Sciatic nerve (tissue), 2 donors: ENCODE measurements at places on chromosomes 5 and 9. TPM values are rescaled to one million over a fixed set of nuclear protein-coding genes. Genes with fewer than 3 reads are reported as not detected.
A peak's percentile ranks its signal among the peaks of the same experiment; 100 is the strongest.

The HMCN2 gene
- total RNA-seq, result 3.3 TPM

The AGXT2 gene
- total RNA-seq, result not detected

The OR1L6 gene
- not detected for total RNA-seq

The ENTREP1 gene
- 2.9 TPM for total RNA-seq

The ZFP37 gene
- 6.5 TPM for total RNA-seq

The ABLIM3 gene
- 67.6 TPM for total RNA-seq

The ASTN2 gene
- total RNA-seq, result 19.1 TPM

The PHF24 gene
- total RNA-seq, result 0.45 TPM

The IFNK gene
- total RNA-seq, result not detected

The DPYSL3 gene
- total RNA-seq, result 81.2 TPM

DNA sequence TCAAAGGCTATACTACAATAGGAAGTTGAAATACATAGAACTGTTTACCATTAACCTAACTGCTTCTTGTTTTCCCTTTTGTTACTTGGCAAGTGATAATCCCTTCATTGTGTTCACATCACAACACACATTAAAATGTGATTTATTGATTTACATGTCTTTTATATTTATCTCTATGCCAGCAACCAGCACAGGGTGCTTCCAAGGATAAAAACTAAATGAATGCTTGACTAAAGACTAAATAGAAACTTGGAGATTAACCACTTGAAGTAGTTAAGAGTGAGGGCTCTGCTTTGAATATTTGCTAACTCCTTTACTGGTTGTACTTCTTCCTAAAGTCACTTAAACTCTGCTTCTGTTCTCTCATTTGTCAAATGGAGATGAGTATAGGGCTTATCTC, 1730.6 kb downstream of the EFNA5 start:
- DNase-seq, result no peak

GRCh38 chr5:67792891-67793290, 422.7 kb upstream of the PIK3R1 start:
- DNase-seq, result peak; percentile 73

DNA sequence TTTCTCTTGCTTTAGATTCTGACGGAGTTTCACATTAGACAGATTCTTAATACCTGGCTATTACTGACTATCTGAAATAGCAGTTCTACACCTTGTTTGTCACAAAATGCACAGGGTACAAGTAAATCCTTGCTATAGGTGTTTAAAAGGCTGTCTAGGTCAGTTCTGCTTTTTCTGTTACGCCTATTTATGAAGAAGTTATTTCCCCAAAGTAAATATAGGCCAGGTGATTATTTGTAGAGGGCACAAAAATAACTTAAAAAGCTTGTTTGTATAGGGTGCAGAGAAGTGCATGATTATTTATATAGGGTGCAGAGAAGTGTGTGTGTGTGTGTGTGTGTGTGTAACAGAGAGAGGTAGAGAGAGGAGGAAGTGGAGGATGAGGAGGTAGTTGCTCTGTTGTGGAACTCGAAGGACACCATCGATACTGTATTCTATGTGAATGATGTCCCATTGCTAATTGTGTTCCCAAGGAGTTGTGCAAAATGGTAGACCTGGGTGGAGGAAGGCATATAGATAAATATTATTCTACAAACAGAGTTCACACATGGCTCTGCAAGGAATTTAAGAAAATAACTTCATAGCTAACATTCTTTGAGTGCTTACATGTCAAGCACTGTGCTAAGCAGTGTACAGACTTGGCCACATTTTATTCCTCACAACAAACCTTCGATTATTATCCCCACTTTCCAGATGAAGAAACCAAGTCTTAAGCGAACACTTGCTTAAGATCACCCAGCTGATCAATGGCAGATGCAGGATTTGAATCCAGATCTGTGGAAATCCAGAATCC, 96.3 kb upstream of the EQTN start:
- no peak for DNase-seq

- DNase-seq, result no peak
These were observed 76.3 kb downstream of the FOCAD start for GRCh38 chr9:20760246-20760891.

- peak; percentile 70 for DNase-seq
These were observed 141.3 kb upstream of the LPAR1 start for GRCh38 chr9:111179577-111179976.

DNA sequence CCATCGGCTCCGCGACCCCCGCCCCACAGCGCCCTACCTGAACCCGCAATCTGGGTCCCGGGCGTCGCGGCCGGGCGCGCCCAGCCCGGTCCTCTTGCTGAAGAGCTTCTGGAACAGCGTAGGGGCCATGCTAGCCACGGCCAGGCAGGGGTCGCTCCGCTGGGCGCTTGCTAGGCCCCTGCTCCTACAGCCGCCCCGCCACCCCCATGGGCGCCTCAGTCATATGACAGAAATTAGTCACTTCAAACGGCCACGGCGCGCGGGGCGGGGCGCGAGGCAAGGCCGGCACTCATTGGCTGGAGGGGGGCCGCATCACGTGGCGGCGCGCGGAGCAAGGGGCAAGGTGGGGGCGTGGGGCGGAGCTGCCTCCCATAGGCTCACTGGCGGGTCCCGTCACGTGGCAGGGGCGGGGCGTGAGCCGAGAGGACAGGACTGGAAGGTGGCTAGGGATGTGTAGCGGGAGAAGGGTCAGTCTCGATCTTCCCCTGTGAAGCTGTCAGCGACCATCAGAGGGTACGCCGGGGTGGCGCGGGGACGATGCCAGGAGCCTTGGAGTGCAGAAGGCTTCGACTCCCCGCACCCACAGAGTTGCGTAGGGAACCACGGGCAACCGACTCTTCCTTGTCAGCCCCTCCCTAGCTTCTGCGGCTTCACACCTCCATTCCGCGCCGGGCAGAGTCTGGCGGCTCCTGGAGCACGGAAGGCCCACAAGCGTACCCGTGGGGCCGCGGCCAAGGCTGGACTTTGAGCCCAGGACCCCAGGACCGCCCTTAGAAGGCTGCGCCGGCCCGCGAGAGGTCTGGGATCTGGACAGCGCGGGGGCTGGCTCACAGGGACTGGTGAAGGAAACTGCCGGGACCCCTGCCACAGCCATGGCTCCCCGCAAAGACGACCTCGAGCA, at the start of gene FNIP1:
TSS of gene FNIP1 (minus strand) at position 225 of the 901 bp plus-strand sequence. CDS start at position 129, 96 bp downstream.
- peak; percentile 100 for DNase-seq

GRCh38 chr5:8864053-8864452, 681.8 kb downstream of the SEMA5A start:
- no peak for DNase-seq

- no peak for DNase-seq
These were observed 5.2 kb downstream of the FGF1 start for GRCh38 chr5:142680605-142681259.

GRCh38 chr5:143469125-143469524, 65.6 kb upstream of the NR3C1 start:
- DNase-seq, result no peak

DNA sequence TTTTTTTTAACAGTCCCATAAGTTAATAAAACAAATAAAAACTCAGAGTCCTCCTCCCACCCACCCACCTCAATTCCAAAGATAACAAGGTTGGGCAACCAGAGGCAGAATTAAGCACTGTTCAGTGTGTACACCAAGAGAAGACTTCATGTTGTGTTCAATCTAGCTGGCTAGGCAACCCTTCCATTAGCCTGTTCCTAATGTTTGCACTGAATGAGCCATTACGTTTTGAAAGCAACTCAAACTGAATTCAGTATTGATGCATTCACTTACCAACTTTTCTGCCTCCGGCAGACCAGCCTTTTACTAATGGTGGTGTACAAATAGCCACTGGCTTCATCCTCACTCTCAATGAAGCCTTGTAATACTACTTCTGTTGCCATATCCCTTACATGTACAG, 47.5 kb downstream of the PBX3 start:
- DNase-seq, result no peak

- no peak for DNase-seq
These were observed 43.1 kb downstream of the POLR1E start for GRCh38 chr9:37528652-37529471.

- no peak for DNase-seq
These were observed 2.1 kb downstream of the TNFAIP8 start for GRCh38 chr5:119357808-119358529.

GRCh38 chr9:37386988-37387387, 35.5 kb upstream of the GRHPR start:
- DNase-seq, result no peak

GRCh38 chr9:98550206-98550820, 158.4 kb downstream of the GABBR2 start:
- no peak for DNase-seq

DNA sequence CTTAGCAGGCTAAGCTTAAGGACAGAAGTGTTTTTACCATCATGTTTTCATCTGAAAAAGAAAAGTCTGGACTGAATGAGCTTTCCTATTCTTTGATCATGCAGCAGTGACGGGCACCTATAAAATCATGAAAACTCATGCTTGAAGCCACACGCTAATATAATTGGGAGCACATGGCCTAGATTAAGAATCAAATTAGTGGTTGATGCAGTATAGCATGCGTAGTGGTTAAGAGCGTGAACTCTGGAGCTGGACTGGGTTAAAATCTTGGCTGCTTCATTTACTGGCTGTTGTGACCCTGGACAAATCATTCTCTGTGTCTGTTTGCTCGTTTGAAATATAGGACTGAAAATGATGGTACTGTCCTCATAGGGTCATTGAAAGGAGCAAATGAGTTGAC, 49.9 kb upstream of the IL13 start:
- no peak for DNase-seq

GRCh38 chr5:24222876-24223275, 421.9 kb downstream of the CDH10 start:
- DNase-seq, result no peak

GRCh38 chr9:80012557-80013330, 441.0 kb downstream of the TLE4 start:
- DNase-seq, result no peak
